ENCODE measurements at places on chromosomes 6 and 20. TPM values are rescaled to one million over a fixed set of nuclear protein-coding genes. Genes with fewer than 3 reads are reported as not detected.

GRCh38 chr20:51512645-51513044 lies 29.9 kb downstream of the NFATC2 start:
- no peak for DNase-seq
- no peak overlapping the region for H3K4me3 ChIP-seq
- H3K4me1 ChIP-seq: no peaks in the 10 kb centered on the region
- no peak overlapping the region for H3K27ac ChIP-seq

DNA sequence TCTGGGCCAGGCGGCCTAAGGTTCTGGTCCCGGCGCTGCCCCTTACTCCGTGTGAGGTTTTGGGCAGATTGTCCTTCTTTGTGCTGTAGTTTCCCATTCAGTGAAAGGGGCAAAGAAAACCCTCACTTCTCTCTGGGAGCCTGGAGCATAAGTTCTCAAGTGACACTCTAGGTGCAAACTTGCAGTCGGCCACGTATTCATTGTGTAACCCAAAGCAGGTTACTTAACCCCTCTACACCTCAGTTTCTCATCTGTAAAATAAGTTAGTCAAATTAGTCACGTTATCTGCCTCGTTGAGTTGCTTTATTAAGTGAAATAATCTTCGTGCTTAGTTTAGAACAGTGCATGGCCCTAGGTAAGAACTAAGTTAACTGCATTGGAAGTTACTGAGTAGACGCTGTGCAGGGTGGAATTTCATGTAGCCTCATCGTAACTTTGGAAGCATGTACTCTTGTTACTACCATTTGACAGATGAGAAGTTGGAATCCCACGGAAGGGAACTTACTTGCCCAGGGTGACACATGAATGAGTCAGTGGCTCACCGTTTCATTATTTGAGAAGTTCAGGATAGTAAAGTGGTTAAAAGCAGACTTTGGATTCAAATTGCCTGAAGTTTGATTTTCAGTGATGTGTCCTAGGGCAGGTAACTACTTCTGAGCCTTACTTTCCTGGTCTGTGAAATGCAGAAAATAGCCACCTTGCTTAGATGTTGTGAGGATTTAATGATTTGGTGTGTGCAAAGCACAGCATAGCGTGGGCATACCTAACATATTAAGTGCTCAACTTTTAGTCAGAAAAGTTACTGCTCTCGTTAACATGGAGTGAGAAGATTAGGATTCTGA lies 556 bp upstream of the MROH8 start:
- H3K27me3 ChIP-seq: no peaks in the 10 kb centered on the region
- peak overlapping the region; percentile 90 for H3K27ac ChIP-seq
- peaks cover 23% of the 10 kb centered on the region for H3K36me3 ChIP-seq
- peak overlapping the region; percentile 97 for H3K4me3 ChIP-seq
- DNase-seq: no peak

DNA sequence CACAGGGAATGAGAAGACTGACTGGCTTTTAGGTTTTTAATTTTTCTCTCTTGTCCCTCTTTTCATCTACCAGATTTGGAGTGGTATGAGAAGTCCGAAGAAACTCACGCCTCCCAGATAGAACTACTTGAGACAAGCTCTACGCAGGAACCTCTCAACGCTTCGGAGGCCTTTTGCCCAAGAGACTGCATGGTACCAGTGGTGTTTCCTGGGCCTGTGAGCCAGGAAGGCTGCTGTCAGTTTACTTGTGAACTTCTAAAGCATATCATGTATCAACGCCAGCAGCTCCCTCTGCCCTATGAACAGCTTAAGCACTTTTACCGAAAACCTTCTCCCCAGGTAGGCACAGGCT lies 644 bp downstream of the MAD2L1BP start:
- H3K4me1 ChIP-seq: peaks cover 13% of the 10 kb centered on the region
- 0 out of 2 replicates have a peak overlapping the region, but pooled peaks have one; percentile 51 for H3K27ac ChIP-seq
- H3K4me3 ChIP-seq: peak overlapping the region; percentile 99
- DNase-seq: peak; percentile 10
- peaks cover 19% of the 10 kb centered on the region for H3K36me3 ChIP-seq
- H3K27me3 ChIP-seq: no peaks in the 10 kb centered on the region

- peaks cover 32% of the 10 kb centered on the region for H3K36me3 ChIP-seq
- peaks cover 17% of the 10 kb centered on the region for H3K4me1 ChIP-seq
- H3K4me3 ChIP-seq: no peak overlapping the region
- DNase-seq: no peak
- peak overlapping the region; percentile 55 for H3K27ac ChIP-seq
These were observed 3.1 kb downstream of the CNPY3 start for GRCh38 chr6:42932412-42932811.

- no peak for DNase-seq
- no peak overlapping the region for H3K27ac ChIP-seq
- no peak overlapping the region for H3K4me3 ChIP-seq
- no peaks in the 10 kb centered on the region for H3K27me3 ChIP-seq
These were observed 90.8 kb downstream of the MYLK4 start for GRCh38 chr6:2659882-2660281.

DNA sequence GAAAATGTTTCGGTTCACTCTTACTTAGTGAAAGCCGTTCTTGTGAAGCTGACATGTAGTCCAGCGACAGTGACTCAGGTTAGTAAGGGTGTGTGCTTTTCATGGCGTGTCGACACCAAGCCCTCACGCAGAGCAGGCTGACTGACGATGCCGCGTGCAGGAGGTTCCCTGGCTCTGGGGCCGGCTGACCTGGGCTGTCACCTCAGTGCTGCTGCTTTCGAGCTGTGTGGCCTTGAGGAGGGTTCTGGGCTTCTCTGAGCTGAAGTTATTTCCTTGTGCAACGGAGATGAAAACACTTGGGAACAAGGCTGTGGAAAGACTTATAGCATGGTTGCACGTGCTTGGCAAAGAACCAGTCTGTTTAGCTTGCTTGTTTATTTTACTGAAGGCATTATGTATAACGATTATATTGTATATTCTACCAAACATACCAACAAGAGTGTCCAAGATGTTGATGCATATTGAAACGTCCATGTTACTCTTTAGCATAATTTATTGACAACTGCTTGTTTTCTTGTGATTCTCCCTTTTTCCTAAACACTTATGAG lies 59.2 kb downstream of the PHACTR3 start:
- DNase-seq: no peak
- no peaks in the 10 kb centered on the region for H3K4me1 ChIP-seq
- no peak overlapping the region for H3K27ac ChIP-seq
- no peak overlapping the region for H3K4me3 ChIP-seq
- H3K27me3 ChIP-seq: peaks cover 4% of the 10 kb centered on the region

GRCh38 chr6:149235130-149235561 lies 82.4 kb upstream of the TAB2 start:
- H3K36me3 ChIP-seq: no peaks in the 10 kb centered on the region
- DNase-seq: no peak
- H3K27me3 ChIP-seq: no peaks in the 10 kb centered on the region
- H3K4me3 ChIP-seq: no peak overlapping the region

Gene TAAR1
- polyA plus RNA-seq: not detected

Gene IMPG1
- polyA plus RNA-seq: not detected

Gene SMLR1
- polyA plus RNA-seq: not detected
